ENCODE measurements at places on chromosomes 11 and 22.
A peak's percentile ranks its signal among the peaks of the same experiment; 100 is the strongest.

DNA sequence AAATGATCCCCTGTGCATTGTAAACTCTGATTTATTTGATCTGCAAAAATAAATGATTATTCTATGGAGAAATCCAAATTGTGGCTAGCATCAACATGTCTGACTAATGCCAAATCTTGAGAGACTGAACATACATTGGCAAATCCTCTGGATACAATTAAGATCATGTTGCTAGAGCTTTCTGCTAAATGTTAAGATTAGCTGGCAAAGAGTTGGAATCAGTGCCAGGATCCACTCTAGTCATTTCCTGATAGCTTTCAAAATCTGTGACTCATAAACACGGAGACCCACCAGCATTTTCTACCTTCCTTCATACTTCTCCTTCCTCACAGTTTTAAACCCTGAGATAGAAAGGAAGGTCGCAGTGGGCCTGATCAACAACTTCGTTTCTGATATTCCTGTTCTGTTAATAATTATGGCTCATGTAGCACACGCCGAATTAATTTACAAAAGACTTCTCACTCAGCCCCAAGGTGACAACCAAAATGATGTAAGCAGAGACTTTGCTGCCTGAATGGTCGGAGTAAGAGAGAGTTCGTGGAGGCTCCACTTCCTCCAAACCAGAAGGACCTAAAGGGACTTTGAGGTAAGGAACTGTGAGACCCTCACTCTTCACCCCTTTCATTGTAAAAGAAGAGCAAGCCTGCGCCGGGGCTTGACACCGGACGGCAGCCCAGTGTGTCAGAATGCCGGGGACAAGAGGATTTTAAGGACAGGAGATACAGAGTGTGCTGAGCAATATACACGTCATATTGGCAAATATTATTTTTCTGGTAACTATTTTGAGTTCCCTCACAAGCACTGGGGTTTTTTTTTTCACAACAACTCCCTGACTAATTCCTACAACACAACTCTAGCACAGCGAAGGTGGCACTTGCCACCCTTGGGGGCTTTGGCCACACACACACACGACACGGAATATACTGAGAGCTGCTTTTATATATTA lies 42.0 kb downstream of the SERPINH1 start:
- DNase-seq: peak; percentile 81

GRCh38 chr11:121801781-121802180 lies 314.2 kb downstream of the BLID start:
- no peak for DNase-seq

- no peak for DNase-seq
Observed at GRCh38 chr22:38262051-38262795, 10.6 kb downstream of the TMEM184B start.

DNA sequence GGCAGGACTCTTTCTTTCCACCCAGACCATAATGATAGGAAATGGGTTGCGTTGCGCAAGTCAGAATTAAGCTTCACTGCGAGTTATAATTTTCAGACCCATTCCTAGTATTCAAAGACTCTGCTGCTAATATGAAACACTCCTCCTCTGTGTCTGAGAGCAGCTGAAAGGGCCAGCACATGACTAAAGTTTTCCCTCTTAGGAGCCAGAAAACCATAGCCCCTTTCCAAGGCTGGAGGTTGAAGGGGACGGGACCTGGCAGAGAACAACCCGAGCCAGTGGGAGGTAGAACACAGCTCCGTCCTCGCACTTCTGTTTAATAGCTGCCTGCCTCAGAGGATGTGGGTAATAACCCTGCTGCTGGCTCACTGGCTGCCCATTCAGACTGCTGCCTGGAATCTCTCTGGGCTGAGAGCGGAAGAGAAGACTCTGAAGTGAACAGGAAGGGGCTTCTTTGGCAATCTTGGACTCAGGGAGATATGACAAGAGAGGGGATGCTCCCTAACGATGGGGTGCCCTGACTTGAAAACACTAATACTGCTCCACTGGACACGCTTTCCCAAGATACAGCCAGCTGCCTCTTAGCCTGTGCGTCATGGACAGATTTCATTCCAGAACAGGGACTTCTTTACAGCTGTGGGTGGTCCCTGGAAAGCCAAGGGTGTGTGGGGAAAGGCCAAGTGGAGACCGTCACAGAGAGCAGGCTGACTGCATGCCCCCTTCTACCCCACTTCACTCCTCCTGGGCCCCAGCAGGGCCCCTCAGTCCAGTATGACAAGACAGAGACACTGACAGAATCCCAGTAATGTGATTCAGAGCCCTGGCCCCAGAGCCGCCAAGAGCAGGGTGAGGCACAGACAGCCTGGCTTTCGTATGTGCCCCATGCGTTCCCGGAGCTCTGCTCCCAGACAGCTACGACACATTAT lies 156.9 kb downstream of the FEZ1 start:
- DNase-seq: no peak

DNA sequence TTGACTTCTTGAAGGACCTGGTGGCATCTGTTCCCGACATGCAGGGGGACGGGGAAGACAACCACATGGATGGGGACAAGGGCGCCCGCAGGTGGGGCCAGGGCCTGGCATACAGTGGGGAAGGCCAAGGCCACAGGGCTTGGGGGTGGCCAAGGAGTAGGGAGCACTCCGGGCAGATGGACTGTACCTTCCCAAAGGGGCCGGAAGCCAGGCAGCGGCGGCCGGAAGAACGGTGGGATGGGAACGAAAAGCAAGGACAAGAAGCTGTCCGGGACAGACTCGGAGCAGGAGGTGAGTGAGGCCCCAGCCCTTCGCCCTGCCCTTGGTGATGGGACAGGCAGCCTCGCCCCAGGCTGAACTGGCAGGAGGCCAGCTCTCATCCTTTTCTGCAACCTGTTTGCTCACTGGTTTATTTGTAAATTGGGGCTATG lies 1.2 kb downstream of the DRAP1 start:
- DNase-seq: no peak

DNA sequence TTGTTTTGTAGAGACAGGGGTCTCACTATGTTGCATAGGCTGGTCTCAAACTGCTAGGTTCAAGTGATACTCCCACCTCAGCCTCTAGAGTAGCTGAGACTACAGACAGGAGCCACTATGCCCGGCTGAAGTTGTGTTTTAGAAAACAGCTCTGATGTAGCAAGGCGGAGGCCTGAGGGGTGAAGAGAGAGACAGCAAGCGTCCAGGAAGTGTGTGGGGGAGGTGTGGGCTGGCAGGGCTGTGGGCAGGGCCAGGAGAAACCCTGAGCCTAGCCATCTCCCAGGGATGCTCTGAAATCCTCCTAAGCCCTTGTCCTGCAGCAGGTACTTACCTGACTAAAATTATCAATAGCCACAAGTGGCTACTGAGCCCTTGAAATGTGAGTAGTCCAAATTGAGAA lies 16.1 kb upstream of the RPS3 start:
- no peak for DNase-seq

DNA sequence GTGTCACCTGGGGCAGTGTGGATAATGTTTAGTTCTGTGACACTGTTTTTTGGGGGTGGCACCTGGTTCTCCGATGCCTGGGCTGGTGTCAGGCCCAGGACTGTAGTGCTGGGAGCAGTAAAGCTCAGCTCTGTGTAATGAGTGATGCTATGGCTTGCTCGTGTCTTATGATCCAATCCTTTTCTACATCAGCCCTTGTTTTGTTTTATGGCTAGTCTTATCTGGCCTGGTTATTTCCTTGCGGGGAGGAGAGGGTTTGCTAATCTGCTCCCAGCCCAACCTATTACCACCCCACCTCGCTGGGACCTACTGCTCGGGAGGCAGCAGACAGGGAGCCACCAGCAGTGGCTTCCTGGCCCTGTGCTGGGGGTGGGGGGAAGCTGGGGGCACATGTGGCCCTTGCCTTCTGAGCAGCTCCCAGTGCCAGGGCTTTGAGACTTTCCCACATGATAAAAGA lies 35.0 kb upstream of the TPBGL start:
- no peak for DNase-seq

GRCh38 chr11:5815534-5815933 lies 6.8 kb downstream of the OR52N2 start:
- DNase-seq: no peak

GRCh38 chr22:25672289-25673084 lies 69.5 kb upstream of the MYO18B start:
- no peak for DNase-seq

- peak; percentile 83 for DNase-seq
Observed at GRCh38 chr11:57434640-57435546, 8.0 kb upstream of the SLC43A3 start.

DNA sequence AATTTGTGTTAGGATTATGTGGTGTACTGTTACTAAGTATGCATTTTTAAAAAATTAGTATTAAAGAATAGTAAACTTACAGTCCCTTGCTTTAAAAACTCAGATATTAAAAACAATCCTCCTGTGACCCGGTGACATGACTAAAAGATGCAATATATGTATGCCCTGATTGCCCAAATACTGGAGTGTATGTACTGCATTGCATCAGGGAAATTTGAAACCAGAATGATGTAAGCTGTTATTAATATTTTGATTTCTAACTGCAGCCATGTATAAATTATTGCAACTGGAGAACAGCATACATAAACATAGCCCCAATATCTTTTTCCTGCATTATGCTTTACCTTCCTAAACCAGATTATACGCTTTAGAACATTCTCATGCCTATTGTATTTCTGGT lies 3.7 kb upstream of the HSPA8 start:
- DNase-seq: peak; percentile 39

DNA sequence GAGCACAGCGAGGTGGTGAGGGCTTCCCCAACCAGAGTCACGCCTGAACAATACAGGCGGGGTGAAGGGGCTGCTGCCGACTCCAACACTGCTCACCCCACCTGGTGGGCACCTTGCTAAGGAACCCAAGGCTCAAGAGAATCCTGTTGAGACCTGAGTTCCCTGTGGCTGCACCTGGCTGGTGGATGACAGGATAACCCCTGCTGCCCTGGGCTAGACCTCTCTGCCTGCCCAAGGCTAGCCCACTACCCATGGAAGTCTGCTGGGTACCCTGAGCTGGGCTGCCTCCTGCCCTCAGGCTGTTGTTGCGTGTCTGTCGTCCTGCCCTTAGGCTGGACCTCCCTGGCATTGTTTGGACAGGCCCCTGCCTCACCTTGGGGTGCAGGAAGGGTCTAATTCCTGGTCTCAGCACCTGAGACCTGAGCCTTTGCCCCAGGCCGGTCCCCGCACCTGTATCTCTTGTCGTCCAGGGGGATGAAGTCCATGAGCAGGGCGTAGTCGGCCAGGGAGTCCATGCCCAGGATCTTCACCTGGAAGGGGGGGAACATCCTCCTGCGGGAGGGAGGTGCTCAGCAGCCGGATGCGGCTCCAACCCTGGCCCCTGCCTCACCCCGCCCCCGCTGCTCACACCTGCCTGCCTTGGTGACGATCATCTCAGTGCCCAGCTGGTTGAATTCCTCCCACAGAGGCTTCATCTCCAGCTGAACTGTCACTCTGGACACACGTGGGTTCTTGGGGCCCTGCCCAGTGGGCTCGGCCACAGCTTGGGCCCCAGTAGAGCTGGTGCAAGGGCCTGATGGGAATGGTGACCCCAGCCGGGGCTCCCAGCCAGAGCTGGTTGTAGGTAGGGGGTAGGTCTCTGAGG lies 4.9 kb upstream of the NUDT8 start:
- DNase-seq: no peak

GRCh38 chr22:40808018-40808841 lies 10.9 kb downstream of the SLC25A17 start:
- DNase-seq: no peak

DNA sequence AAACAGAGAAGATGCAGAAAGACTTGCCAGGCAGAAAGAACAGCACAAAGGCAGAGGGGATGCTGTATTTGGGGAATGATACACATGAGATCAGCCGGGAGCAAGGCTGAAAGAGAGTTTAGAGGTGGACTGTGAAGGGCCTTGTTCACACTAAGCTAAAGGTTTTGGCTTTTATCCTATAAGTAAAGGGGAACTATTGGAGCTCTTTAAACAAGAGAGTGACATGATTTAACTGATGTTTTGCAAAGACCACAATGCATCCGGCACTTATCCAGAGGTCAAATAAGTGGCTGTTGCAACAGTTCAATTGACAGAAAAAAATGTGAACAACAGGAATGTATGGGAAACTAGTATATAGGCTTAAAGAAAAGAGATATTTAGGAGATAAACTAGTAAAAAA lies 64.7 kb upstream of the RRAS2 start:
- no peak for DNase-seq

DNA sequence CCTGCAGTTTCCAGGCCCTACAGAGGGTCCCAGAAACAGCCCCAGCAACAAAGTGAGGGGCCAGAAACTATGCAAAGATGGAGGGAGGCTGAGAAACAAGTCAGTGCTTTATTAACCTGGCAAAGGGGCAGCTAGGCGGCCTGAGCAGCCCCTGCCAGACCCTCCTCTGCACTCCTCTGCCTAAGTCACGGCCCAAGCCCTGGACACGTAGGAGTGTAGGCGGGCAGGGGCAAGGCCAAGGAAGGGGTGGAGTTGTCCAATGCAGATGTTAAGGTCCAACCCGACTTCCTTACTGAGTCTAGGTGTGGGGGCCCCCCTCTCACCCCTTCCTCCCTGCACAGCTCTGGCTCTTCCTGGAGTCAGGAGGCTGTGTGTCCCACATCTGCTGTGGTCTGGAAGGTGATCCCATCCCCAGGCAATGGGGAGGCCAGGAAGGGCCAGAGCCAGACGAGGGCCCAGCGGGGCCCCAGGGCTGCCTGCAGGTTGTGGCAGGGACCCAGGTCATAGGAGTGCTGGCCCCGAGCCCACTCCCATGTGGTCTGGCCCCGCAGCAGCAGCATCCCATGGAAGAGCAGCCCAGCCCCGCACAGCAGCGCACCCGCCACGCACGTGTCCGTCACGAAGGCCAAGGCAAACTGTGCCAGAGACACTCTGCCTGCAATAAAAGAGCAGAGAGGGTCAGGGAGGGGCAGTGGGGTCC lies 6.5 kb downstream of the ZDHHC24 start:
- DNase-seq: no peak

DNA sequence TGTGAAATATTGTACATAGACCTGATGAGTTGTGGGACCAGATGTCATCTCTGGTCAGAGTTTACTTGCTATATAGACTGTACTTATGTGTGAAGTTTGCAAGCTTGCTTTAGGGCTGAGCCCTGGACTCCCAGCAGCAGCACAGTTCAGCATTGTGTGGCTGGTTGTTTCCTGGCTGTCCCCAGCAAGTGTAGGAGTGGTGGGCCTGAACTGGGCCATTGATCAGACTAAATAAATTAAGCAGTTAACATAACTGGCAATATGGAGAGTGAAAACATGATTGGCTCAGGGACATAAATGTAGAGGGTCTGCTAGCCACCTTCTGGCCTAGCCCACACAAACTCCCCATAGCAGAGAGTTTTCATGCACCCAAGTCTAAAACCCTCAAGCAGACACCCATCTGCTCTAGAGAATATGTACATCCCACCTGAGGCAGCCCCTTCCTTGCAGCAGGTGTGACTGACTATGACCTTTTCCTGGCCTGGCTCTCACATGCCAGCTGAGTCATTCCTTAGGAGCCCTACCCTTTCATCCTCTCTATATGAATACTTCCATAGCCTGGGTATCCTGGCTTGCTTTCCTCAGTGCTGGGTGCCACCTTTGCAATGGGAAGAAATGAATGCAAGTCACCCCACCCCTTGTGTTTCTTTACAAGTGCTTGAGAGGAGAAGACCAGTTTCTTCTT lies 12.3 kb downstream of the PIK3IP1 start:
- DNase-seq: no peak

Data from fibroblast of skin of left biceps (primary cell).